ENCODE measurements at places on chromosomes 2 and 18.

GRCh38 chr2:158359846-158360245 lies 96.7 kb downstream of the CCDC148 start:
- no peak for DNase-seq

- DNase-seq, result no peak
These were observed 129.3 kb downstream of the ZNF236 start for GRCh38 chr18:76951456-76952247.

DNA sequence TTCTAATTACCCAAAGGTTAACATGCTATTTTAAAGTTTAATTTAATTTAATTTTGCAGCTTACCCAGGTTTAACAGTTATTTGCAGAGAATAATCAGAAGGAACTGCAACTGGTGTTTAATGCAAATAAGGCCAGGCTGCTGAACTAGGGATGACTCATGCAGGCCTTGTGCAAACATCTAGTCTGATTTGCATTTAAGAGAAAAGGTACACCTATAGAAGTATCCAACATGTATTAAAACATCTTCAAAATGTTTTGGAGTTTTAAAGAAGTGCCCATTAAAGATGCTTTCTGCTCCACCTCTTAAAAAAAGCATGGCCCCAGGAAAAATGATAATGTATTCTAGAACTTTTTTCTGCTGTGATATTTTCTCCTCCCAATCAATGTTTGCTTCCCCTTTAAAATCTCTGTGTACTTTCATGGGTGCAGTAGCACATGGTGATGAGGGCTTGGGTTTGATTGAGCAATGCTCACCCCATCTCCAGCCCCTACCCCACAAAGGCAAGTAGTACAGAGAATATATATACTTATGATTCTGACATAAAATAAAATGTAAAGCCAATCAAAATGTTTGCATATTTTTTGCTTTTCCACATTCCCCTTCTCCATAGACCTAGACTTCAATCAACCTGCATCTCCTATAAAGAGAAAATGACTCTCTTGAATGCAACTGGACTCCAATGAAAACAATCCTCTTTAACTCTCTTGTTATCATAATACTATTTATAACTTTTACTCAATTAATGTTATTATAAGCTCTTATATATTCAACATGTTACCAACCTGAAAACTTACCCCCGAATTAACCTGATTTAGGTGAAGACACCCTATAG lies 54.1 kb downstream of the ATP8B1 start:
- peak; percentile 43 for DNase-seq

DNA sequence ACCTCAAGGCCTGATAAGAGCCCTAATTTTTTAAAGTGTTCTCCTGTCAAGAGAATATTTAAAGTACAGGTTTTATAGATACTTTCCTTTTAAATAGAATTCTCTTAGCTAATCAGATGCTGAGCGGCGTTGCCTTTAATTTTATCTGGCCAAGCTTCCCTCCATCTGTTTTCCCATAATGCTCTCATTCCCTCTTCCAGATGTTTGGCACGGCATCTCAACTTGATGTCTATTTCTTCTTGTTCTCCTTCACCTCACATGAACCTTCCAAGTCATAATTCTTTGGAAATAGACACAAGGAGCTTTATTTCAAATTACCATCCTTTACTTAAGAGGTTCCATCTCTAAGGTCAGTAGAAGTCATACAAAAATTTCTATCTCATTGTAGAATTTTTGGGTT lies 76.1 kb upstream of the CPO start:
- no peak for DNase-seq

DNA sequence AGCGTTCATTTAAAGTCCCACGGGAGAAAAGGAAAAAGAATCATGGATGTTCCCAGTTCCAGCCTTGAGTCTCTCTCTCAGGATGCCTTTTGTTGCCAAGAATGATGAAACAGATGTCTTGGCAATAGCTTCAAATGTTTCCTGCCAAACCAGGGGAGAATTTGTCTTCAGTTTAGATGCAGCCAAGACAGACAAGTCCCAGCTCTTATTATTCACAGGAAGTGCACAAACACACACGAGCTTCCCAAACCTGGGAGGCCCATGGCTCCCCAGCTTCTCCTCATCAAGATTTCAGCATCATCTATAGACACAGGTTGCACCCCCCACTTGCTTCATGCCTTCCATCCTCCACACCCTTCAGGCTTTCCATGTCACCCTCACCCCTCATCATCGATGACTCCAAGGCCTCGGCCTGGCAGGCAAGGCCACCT lies 45.9 kb downstream of the HS1BP3 start:
- no peak for DNase-seq

GRCh38 chr2:238061315-238062202 lies 758 bp downstream of the SCLY start:
- DNase-seq, result peak; percentile 11

GRCh38 chr2:236252602-236253001 lies 11.6 kb downstream of the ASB18 start:
- DNase-seq, result no peak

DNA sequence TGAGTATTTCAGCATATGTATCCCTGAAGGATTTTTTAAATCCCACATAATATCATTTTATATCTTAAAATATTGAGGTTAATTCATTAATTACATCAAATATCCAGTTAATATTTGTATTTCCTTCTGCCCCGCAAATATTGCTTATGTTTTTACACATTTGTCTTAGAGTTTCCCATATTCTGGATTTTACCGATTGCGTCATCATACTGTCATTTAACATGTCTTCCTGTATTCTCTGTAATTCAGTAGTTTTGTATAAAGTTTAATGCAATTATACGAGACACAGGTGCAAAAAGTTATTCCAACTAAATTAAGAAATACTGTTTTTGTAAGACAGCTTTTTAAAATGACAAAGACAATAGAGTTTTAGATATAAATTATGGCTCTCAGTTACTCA lies 33.5 kb upstream of the UBXN4 start:
- DNase-seq, result no peak

DNA sequence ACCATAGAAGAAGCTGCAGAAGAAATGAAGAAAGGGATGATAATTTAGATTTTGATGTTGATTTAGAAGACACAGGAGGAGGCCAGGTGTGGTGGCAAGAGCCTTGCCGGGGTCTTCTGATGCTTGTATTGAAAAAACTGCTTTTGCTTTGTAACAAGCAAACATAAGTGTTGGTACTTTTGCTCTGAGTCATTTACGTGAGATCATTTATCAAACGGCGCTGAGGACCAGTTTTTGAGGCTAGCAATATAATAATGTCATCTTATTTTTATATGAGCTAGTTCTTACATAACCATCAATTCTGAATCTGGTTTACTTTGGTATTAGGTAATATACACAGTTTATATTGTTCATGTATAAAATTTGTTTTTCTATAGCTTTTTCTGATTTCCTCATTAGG lies 30.6 kb downstream of the SPTBN1 start:
- no peak for DNase-seq

- no peak for DNase-seq
These were observed 16.4 kb upstream of the TMEM18 start for GRCh38 chr2:693606-694005.

GRCh38 chr18:62091487-62092120 lies 95.3 kb downstream of the PIGN start:
- no peak for DNase-seq

DNA sequence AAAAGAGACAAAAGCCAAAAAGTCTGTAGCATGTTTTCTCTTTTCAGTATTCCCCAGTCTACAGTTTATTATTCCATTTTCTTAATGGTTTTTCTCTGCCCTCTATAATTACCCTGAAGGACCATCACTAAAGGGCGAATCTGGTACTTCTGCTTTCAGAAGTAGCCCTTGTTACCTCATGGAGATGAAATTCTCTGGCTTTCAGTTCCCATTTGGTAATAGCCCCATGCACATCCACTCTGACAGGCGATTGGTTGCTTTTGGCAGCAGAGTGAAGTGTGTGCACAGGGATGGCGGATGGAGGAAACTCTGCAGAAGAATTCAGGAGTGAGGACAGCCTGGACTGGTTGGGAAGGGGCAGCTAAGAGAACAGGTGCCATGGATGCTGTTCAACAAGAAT lies 66.3 kb upstream of the NABP1 start:
- no peak for DNase-seq
